DMS53 (cell line): ENCODE measurements at places on chromosomes 3 and 15.

DNA sequence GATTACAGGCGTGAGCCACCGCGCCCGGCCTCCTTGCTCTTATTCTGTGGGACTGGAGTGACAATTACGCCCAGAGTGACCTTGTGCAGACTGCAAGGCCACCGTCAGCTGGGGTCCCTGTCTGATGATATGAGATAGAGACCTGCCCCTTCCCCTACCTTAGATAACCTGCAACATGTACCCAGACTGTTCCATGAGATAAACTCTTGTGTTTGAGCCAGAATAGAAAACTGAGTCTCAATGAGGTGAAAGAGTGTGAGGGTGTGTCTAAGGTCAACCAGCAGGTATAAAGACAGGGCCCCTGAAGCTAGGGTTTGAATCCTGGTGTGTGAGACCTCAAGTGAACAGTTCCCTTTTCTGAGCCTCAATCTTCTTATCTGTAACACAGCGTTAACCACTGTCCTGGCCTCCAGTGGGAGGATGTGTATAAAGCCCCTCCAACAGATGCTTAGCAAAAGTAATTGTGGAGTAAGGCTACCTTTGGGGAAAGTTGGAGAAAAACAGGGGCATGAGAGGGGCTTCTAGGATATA, 6.0 kb downstream of the TADA3 start:
- DNase-seq, result no peak

DNA sequence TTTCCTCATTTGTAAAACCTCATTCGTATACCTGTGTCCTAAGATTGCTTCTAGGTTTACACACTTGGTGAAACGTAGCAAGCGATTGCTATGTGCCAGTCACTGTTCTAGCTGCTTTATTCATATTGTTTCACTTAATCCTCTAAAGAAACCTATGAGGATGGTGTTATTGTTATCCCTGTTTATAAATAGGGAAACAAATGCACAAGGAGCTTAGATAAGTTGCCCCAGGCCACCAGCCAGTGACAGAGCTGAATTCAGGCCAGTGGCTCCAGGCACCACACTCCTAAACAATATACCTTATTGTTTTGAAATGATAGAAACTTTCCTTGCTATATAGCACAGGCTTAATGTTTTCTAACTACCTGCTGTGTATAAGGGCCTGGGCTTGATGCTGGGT, 44.0 kb downstream of the LPP start:
- no peak for DNase-seq

DNA sequence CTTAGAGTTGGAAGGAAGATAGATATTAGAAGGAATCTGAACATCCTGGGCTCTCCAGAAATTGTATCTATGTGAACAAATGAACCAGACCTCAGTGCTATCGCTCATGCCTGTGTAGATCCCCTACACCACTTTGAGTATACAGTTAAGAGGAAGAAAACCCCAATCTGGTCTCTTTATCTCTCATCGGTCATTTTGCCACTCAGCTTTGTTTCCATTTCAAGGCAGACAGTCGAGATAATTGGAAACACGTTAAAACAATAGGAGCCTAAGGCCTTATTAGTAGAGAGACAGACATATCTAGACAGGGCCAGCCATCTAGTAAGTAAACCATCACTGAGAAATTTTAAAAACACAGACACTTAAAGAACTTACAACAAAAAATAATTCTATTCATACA, 101.6 kb downstream of the MYLK start:
- no peak for DNase-seq

DNA sequence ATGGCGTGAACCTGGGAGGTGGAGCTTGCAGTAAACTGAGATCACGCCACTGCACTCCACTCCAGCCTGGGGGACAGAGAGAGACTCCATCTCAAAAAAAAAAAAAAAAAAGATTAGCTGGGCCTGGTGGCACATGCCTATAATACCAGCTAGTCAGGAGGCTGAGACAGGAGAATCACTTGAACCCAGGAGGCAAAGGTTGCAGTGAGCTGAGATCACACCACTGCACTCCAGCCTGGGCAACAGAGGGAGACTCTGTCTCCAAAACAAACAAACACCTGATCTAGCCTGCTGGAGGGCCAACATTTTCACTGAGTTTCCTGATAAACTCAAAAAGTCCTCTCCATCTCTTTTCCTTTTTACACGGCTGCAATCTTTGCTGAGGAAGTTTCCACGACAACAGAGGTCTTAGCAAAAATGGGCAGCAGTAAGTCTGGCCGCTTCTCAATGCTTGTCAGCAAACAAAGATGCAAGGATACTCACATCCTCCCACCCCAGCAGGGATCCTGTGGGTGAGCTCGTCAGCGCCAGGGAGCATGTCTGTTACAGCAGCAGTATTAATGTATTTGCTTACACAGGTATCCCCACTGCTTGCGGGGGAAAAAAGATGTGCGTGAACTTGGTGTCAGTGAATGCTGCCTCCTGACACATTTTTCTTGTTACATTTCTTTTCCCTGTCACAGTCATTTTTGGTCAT, 21.0 kb upstream of the CCDC174 start:
- DNase-seq, result no peak

DNA sequence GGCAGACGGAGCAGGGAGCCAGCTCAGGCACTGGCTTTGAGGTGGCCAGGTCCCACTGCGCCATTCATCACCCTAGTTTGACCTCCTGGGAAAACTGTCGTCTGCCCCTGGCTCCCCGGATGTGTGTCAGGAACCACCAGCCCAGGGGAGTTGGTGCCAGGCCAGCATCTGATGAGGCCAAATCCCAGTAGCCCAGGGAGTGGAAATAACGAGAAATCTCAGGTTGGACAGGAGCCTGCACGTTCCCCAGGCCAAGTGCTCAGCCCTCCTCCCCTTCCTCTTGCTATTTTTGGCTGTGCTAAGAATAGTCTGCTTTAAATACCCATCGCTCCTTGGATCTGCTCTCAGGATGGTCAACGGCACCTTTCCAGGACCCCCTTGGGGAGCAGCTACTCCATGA, 93.1 kb upstream of the RPL32 start:
- no peak for DNase-seq

- DNase-seq, result no peak
Measured at GRCh38 chr15:79962178-79962577, 8.8 kb downstream of the BCL2A1 start.

GRCh38 chr15:40346579-40347558, 4.0 kb upstream of the PHGR1 start:
- DNase-seq, result no peak

GRCh38 chr3:185784317-185784716, 40.5 kb downstream of the IGF2BP2 start:
- DNase-seq, result no peak

GRCh38 chr3:56452085-56452484, 16.2 kb downstream of the ERC2 start:
- no peak for DNase-seq

DNA sequence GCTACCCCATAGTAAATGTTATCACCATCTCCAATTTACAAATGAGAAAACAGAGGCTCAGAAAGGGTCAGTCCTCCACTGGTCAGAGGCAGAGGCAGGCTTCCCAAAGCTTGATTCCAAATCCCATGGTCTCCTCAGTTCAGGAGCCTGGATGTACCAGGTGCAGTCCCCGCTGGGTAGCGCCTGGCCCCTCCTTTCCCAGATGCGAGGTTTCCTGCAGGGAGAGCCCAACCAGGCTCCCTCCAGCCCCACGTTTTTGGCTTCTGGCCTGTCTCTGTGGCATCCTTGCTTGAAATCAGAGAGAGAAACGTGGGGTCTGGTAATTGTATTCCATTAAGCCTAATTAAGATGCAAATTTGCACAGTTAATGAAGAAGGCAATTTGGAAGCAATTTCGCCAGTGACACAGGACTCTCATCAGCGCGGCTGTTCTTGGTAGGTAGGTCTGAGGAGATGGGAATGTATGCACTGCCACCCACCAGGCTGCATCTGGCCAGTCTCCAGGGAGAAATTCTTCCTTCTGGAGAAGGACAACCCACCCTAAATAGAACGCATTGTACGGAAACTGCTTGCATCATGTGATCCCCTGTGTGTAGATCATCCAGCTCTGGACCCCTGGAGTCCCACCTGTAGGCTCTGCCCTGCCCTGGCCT, 50.5 kb downstream of the HRH1 start:
- no peak for DNase-seq

- no peak for DNase-seq
Measured at GRCh38 chr15:29058903-29059539, 173.2 kb downstream of the APBA2 start.

GRCh38 chr3:54870423-54870822, 57.4 kb downstream of the LRTM1 start:
- peak; percentile 50 for DNase-seq

DNA sequence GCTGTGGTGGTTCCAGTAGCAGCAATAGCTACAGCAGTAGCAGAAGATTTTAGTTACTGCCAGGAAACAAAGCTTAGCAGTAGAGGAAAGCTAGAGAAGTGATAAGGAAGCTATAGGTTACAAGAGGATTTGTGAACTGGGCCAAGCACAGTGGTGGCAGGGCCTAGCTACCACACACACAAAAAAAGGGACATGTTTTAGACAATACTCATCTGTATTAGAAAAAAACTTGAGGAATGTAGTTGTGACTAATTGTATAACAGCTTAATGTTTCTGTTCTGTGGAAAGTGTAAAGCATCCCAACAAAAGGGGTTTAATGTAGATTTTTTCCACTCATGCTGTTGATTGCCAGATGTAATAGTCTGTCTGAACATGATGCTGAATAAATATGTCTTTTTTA, 29.9 kb upstream of the PFN2 start:
- no peak for DNase-seq

- peak; percentile 49 for DNase-seq
Measured at GRCh38 chr15:80188251-80188650, 35.5 kb downstream of the FAH start.

- no peak for DNase-seq
Measured at GRCh38 chr3:37765591-37766488, 95.8 kb upstream of the CTDSPL start.

- DNase-seq, result peak; percentile 64
Measured at GRCh38 chr3:9808345-9809037, 1.6 kb upstream of the TTLL3 start.

GRCh38 chr3:156148946-156149381, 28.6 kb downstream of the KCNAB1 start:
- no peak for DNase-seq

GRCh38 chr3:66394019-66394752, 106.6 kb downstream of the LRIG1 start:
- no peak for DNase-seq

- DNase-seq, result no peak
Measured at GRCh38 chr3:135538123-135538522, 427.4 kb upstream of the PPP2R3A start.

GRCh38 chr3:71926262-71926600, 141.3 kb upstream of the PROK2 start:
- DNase-seq, result peak; percentile 82

GRCh38 chr15:50333229-50333628, 21.8 kb downstream of the GABPB1 start:
- no peak for DNase-seq

DNA sequence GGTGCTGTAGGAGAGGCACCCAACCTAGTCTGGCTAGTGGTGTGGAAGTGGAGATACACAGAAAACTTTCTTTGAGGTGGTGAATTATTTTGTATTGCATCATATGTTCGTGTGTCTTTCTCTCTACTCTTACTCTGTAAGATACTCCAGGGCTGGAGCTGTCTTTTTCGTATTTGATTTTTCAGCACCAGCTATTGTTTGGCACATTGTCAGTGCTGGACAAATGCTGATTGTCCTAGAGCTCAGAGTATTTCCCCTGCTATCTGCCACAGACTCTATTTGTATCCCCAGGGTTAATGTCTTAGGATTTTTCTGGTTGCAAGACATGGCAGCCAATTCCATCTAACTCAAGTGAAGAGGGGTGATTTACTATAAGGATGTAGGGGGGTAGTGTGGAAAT, 110.5 kb downstream of the SAMMSON start:
- no peak for DNase-seq

GRCh38 chr3:149600634-149601033, 57.2 kb downstream of the WWTR1 start:
- DNase-seq, result no peak

DNA sequence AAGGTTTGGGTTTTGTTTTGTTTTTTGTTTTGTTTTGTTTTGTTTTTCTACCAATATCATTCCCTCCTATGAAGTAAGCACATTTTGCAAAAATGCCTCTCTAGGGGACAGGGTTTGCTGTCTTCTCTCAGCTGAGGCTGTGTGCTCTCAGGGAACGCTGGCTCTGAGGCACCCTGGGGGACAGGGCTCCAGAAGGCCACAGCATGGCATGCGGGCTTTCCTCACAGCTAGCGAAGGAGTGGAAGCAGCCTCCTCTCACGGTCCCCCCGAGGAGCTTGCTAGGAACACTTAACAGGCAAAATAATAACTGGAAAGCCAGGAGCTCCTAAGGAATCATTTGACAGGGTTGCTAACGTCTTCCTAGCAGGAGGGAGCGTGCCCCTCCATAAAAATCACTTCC, 227.7 kb upstream of the ST8SIA2 start:
- DNase-seq, result no peak

DNA sequence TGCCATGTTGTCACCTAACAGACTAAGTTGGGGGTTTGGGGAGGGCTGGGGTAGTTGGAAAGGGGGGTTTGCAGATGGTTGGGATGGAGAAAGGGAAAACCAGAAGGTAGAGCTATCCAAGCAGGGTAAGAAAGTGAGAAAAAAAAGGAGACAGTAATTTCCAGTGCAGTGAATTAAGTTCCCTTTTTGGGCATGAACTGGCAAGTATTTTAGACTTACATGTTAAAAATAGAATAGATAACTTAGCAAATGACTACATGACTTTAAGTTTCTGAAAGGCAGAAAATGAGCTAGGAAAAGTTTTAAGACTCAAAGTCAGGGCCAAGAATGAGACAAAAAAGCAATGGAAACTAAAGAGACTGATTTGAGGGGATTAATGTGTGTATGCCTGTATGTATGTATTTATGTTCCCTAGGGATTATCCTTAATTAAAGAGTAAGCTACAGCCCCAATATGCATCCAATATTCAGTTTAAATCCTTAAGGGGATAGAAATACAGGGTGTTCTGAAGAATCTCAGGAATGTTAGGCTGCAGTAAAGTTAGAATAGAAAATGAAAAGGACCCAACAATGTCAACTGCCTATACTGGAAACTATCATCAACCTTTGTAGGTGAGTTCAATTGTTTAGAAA, 285.2 kb upstream of the MME start:
- DNase-seq, result no peak

- DNase-seq, result no peak
Measured at GRCh38 chr3:106425026-106425425, 556.2 kb upstream of the CBLB start.

- DNase-seq, result no peak
Measured at GRCh38 chr3:171649911-171650592, 160.2 kb downstream of the PLD1 start.

GRCh38 chr3:23913873-23914743, 2.7 kb downstream of the NKIRAS1 start:
- DNase-seq, result peak; percentile 2

GRCh38 chr15:100873029-100873677, 6.5 kb upstream of the ALDH1A3 start:
- peak; percentile 84 for DNase-seq

GRCh38 chr3:116388867-116389385, 56.4 kb downstream of the LSAMP start:
- DNase-seq, result no peak

DNA sequence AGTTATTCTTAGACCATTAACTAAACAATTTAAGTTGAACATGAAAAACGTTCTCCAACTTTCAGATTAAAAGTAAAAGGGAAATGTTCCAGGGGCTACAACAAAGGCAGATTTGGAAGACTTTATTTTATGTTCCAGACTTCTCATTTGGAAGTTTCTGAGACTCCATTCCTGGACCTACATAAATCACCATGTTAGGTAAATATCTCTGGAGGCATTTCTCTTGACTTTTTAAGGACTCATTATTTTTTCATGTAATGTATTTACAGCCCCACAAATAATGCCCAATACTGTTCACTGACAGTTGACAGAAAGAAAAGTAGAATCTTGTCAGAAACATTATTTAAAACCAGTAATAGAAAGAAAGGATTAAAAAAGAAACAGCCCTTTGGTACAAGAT, 352.1 kb downstream of the SLC9A9 start:
- no peak for DNase-seq
